ENCODE measurements at places on chromosomes 11 and 22. TPM values are rescaled to one million over a fixed set of nuclear protein-coding genes. Genes with fewer than 3 reads are reported as not detected.

Gene OR8J1
- total RNA-seq = not detected

Gene C11orf86
- total RNA-seq = 34.6 TPM

Gene CARD18
- not detected for total RNA-seq

Gene DTX4
- total RNA-seq = 4.1 TPM

Gene ZNF408
- total RNA-seq = 16.9 TPM
